Stimulated activated CD8-positive, alpha-beta memory T cell treated with anti-CD3 and anti-CD28 coated beads, Interleukin-7, amount 100 ng/mL, for 4 hours (primary cell): ENCODE measurements at places on chromosomes 5 and 9.

DNA sequence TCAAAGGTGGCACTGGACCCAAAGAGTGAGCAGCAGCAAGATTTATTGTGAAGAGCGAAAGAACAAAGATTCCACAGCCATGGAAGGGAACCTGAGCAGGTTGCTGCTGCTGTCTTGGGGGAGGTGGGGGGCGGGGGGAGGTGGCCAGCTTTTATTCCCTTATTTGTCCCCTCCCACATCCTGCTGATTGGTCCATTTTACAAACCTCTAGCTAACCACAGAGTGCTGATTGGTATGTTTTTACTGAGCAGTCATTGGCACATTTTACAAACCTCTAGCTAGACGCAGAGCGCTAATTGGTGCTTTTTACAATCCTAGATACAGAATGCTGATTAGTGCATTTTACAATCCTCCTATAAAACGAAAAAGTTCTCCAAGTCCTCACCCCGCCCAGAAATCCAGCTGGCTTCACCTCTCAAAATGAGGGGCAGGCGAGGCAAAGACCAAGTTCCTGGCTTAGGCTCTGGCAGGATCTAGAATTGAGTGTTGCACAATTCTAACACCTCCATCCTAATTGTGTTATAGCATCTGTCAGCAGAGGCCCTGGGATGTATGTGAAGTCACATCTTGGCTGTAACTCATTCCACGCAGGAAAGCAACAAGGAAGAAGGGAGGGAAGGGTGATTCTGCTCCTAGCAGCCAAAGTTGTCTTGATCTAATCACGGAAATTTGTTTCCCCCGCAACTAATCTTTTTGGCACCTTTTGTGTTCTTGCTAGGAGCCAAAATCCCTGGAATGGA is 34.3 kb downstream of the ROR2 start:
- DNase-seq, result no peak

DNA sequence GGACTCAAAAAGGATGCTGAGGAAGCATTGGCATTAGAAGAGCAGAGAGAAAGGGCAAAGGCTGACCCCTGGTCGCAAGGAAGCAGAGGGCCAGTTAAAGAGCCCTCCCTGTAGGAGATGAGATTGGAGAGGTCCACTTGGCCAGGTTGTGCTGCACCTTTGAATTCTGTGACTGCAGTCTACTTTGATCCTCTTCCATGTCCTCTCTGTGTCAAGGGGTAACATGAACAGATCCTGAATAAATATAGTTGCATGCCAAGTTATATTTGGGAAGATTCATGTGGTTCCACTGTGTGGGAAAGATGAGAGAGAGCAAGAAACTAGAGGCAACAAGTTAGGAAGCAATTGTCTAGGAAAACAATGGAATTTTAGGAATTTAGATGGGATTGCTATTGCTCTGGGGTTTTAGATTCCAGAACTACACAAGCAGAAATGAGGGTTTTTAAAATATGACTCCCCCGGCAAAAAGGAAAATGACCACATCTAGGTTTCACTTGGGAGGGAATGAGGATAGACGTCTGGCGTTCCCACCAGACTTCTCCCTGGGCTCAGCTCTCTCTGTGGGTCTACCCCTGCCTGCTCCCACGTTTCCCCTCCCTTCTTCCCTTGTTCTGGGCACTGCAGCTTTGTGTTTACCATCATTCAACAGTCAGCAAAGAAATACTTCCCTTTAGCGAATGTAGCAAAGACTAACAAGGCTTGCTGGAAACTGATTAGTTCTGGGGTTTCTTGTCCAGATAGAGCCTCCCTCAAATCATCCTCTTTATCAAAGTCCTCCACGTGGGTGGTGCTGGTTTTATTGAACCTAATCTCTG is 63.6 kb downstream of the SNX18 start:
- no peak for DNase-seq

DNA sequence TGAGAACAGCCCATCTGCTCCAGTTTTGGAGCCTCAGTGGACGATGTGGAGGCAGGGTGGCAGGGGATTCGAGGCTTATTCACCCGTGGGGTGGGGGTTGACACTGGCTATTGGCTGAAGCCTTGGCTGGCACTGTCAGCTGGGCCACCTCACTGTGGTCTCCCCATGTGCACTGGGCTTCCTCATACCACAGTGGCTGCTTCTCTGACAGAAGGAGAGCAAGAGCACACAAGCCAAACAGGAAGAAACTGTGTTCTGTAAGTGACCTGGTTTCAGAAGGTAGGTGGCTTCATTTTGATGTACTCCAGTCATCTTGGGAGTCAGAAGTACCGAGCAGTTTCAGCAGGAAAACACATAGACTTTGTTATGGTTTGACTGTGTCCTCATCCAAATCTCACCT is 24.7 kb upstream of the CTNND2 start:
- no peak for DNase-seq

- DNase-seq, result peak; percentile 56
Observed at GRCh38 chr9:134325813-134326723, at the start of gene RXRA. TSS of gene RXRA (plus strand) at chr9:134326455. CDS start at chr9:134326632, 177 bp downstream.

GRCh38 chr5:81971111-81971711 is 612 bp upstream of the ATG10 start:
- DNase-seq, result no peak

- DNase-seq, result no peak
Observed at GRCh38 chr5:13632676-13633075, 311.8 kb downstream of the DNAH5 start.

- no peak for DNase-seq
Observed at GRCh38 chr5:169204788-169205400, 96.0 kb downstream of the SLIT3 start.

GRCh38 chr5:91049800-91050199 is 333.3 kb downstream of the ARRDC3 start:
- DNase-seq, result no peak

DNA sequence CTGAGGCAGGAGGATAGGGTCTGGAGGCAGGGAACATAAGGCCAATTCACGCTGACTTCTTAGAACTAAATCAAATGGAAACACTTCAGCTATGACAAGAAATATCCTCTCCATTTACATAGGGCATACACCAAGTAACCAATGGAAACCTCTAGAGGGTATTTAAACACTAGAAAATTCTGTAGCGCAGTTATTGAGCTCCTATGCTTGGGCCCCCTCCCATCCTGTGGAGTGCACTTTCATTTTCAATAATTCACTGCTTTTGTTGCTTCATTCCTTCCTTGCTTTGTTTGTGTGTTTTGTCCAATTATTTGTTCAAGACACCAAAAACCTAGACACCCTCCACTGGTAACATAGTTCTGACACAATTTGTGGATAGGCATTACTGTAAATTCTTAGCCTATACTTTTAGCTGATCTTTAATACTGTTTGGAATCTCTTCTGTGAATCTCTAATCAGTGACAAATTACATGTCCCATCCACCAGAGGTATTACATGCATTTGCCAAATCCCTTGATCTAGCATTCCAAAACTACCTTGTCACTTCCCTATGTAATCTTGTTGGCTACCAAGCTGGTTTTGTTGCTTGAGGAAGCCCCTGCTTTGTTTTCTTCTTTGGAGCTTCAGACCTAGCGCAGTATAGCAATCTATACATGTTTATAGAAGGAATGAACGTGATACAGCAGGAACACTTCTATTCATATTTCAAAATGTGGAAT is 61.6 kb downstream of the ST8SIA4 start:
- no peak for DNase-seq

- no peak for DNase-seq
Observed at GRCh38 chr9:130159057-130159456, 13.1 kb upstream of the NCS1 start.

DNA sequence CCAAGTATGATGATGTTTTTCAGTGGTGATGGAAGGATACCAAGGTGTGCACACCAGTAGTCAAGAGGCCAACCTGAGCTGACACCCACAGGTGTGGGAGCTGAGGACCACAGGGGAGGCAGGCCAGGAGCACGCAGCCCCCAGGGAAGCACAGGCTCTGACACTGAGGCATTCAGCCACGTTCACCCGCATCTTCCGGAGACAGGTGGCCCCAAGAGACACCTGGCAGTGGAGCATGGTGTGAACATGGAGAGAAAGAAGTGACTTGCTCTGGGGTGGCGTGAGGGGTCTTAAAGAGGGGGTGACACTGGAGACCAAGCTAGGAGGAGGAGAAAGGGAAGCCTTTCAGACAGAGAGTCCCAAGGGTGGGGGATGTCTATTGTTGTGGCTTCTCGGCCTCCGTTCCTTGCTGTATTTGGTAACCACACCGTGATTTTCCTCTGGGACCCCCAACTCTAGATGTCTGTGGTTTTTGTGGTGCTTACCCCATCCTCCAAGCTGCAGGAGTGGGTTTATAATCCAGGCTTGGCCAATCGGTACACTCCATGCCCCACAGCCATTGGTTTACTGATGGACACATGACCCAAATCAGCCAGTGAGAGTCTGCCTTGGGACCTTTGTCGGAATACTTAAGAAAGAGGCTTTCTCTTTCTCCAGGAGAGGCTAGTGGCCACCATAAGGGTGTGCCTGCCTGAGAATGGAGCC is 84.6 kb downstream of the HRH2 start:
- DNase-seq, result no peak

GRCh38 chr5:2997179-2997578 is 245.7 kb upstream of the IRX2 start:
- no peak for DNase-seq

DNA sequence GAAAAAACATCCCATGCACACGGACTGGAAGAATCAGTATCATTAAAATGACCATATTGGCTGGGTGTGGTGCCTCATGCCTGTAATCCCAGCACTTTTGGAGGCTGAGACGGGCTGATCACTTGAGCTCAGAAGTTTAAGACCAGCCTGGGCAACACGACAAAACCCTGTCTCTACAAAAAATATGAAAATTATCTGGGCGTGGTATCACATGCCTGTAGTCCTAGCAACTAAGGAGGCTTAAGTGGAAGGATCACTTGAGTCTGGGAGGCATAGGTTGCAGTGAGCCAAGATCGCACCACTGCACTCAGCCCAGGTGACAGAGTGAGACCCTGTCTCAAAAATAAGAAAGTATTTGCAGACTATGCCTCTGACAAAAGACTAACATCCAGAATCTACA is 68.4 kb downstream of the TTC39B start:
- DNase-seq, result no peak

- DNase-seq, result no peak
Observed at GRCh38 chr5:9301200-9301599, 244.7 kb downstream of the SEMA5A start.
